ENCODE measurements at places on chromosomes 16 and 17. TPM values are rescaled to one million over a fixed set of nuclear protein-coding genes. Genes with fewer than 3 reads are reported as not detected.

Gene PIMREG
- total RNA-seq = 13.7 TPM

Gene NPIPA3
- 0.59 TPM for total RNA-seq

Gene RCVRN
- total RNA-seq = not detected

Gene CSH1
- total RNA-seq = not detected

Gene BLTP2
- total RNA-seq = 198 TPM
